LHCN-M2 (cell line): ENCODE measurements at places on chromosomes 13 and 19. TPM values are rescaled to one million over a fixed set of nuclear protein-coding genes. Genes with fewer than 3 reads are reported as not detected.

GRCh38 chr19:41746593-41747227, 8.6 kb upstream of the CEACAM6 start:
- peak; percentile 24 for DNase-seq

GRCh38 chr13:44872751-44873150, 116.5 kb downstream of the NUFIP1 start:
- DNase-seq: no peak

- DNase-seq: no peak
Measured at GRCh38 chr19:28960586-28960985, 252.4 kb downstream of the UQCRFS1 start.

DNA sequence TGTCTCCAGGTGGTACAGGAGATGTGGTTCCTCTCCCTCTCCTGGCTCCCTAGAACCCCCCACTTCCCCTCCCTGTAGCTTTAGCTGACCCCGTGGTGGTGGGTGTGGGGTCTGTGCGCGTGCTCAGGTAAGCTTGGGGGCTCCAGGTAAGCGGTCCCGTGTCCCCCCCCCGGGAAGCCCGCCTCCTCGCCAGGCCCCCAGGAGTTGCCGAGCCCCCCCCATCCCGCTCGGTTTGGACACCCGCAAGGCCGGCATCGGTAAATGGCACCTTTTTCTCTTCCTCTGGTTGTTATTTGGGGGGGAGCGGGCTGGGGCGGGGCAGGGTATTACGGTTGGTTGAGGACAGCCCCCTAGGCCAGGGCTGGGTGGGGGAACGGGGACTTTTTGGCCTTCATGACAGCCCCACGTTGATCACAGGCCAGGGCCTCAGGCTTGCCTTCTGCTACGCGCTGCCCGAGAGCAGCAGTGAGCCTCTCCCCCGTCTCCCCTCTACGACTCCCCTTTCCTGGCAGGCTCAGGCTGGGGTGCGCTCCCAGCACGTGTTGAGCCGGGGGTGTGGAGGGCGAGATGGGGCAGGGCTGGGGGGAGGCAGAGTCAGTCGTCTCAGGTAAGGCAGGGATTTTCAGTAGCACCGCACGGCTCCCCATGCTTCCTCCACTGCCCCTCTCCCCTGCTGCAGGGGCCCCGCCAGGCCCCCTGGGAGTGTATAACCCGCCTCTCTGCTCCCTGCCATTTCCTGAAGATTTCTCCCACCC, 10.7 kb upstream of the LIN7B start:
- DNase-seq: no peak

DNA sequence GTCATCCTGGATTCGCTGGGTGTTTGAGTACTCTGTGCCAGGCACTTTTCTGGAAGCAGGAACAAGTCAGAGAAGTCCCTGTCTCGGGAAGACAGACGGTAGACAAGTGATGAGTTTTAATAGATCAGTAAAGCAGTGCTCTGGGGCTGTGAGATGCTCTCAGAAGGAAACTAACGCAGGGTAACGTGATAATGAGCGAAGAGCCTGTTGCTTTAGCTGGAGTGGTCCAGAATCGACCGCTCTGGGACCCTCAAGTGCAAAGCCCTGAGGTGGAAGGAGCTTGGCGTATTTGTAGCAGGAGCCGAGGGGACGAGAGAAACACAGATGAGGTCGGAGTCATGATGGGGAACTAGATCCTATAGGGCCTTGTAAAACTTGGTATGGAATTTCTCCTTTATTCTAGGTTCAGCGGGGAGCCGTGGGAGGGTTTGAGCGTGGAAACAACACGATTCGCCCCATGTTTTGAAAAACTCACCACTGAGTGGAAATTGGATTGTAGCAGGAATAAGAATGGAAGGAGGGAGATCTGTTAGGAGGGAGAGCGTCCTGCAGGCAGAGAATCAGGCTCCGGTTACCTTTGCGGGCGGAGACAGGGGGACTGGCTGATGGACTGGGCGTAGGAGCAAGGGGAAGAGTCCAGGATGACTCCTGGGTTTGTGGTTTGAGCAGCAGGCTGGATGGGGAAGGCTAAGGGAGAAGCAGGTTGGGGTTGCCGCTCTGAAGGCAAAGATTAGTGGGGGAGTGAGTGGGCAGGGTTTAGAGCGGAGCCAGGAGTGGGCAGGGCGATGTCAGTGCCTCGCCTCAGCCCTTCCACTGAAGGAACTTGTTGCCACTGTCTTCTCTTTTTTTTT, 763 bp downstream of the POLD1 start:
- peak; percentile 31 for DNase-seq

- DNase-seq: peak; percentile 78
Measured at GRCh38 chr19:3509566-3509989, 3.5 kb downstream of the FZR1 start.

DNA sequence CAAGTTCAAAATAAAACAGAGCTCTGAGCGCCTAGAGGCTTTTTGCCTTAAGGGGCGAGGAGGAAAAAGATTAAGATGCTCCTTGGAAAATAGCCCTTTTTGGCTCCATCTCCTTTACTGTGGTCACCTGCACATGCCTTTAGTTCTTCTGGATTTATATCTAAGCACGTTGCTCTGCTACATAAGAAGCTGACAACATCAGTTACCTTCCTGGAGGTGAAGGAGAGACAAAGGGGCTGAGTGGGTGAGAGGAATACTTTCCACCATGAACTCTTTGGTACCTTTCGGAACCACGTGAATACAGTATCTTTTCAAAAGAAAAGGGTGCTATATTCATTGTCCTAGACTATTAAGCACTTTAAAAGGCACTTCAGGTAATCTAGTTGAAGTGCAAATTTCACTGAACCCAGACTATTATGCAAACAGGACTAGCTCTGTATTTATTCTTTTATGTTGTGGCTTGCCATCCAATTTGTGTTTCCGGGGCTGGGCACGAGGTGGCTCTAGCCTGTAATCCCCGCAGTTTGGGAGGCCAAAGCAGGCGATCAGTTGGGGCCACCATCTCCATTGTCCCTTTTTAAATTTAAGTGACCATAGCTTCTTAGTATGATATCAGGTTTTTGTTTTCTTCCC, 201.5 kb downstream of the TM9SF2 start:
- DNase-seq: no peak

DNA sequence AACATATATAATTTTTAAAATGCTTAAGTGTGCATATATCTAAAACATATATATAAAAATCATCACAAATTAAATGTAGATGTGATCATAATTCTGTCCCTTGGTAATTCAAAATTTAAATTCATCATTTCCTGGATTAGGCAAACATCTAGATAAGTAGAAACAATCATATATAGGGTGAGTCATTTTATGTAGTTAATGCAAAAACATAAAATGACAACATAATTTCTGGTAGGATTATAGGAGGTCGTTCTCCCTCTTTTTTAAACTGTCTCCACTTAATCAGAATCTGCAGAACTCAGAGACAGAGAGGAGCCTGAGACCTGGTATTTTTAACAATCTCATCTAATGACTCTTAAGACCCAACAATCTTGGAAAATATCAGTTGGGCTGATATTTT, 333.4 kb downstream of the KCTD12 start:
- no peak for DNase-seq

Gene PEG3
- not detected in 2 replicates for total RNA-seq

Gene PTGER1
- not detected in 2 replicates for total RNA-seq

Gene POSTN
- 8.3 and 20.8 TPM in 2 replicates for total RNA-seq

Gene TNFSF9
- total RNA-seq: 1.3 and 1.7 TPM in 2 replicates

Gene TRPM4
- total RNA-seq: 13.9 and 14.2 TPM in 2 replicates

Gene EHD2
- total RNA-seq: 66.0 and 75.3 TPM in 2 replicates

Gene GIPR
- total RNA-seq: not detected in 2 replicates
